ENCODE measurements at places on chromosomes 2 and 18.
A peak's percentile ranks its signal among the peaks of the same experiment; 100 is the strongest.

GRCh38 chr2:29650631-29651097 is 270.7 kb downstream of the ALK start:
- no peak for DNase-seq

GRCh38 chr2:15965564-15966019 is 25.2 kb downstream of the MYCN start:
- peak; percentile 46 for DNase-seq

GRCh38 chr2:176552501-176553135 is 283.4 kb downstream of the MTX2 start:
- DNase-seq = no peak

DNA sequence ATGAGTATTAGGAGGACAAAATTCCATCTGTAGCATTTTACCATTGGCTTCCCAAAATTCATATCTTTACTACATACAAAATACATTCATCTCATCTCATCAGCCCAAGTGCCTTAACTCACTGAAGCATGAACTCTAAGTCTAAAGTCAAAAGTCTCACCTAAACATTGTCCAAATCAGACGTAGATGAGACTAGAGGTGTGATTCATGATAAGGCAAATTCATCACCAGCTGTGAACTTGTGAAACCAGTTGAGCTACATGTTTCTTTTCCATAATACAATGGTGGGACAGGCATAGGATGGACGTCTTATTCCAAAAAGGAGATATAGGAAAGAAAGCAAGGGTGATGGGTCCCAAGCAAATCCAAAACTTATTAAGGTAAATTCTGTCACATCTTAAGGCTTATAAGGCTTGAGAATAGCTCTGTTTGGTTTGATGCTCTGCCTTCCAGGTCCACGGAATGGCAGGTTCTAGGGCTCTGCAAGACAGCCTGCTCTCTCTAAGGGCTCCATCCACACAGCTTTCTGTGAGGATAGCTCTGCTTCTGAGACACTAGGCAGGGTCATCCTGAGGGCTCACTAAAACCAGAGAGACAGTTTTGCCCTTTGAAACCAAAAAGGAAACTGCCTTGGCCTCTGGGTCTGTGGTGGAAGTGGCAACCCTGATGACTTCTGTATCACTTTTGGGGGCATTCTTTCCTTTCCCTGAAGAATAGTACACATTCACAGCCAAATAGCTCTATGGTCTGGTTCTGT is 9.6 kb downstream of the IFIH1 start:
- DNase-seq = no peak

GRCh38 chr2:54724560-54725342 is 1.3 kb downstream of the EML6 start:
- DNase-seq = peak; percentile 6

- DNase-seq = no peak
These were observed 135.0 kb upstream of the RIOK3 start for GRCh38 chr18:23317975-23318675.

Data from inflammatory macrophage treated with lipopolysaccharide for 1 hour (primary cell).